Fibroblast of skin of scalp (primary cell): ENCODE measurements at places on chromosomes 5 and 9.

- DNase-seq, result no peak
Observed at GRCh38 chr5:157459715-157460599, at the start of gene NIPAL4. NIPAL4 (plus strand) TSS chr5:157460213; CDS start chr5:157460321, 108 bp downstream.

- DNase-seq, result no peak
Observed at GRCh38 chr9:98890256-98890655, 53.5 kb upstream of the COL15A1 start.

DNA sequence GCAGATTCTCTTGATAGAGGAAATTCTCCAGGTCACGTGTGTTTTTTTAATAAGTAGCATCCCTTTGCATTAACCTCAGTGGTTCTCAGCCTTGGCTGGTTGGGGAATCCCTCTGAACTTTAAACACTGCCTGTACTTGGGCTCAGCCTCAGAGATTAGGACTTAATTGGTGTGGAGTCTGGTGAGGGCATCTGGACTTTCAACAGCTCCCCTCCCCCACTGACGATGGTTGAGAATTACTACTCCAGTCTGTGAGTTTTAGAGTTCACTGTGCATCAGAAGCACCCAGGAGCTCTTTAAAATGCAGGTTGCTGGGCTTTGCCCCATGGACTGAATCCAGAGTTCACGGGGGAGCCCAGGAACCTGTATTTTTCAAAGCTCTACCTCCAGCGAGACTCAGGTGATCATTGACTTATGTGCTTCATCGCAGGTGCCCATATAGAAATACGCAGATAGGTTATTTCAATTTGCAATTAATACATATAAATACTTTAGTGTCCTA is 71.4 kb downstream of the DAPK1 start:
- DNase-seq, result no peak

DNA sequence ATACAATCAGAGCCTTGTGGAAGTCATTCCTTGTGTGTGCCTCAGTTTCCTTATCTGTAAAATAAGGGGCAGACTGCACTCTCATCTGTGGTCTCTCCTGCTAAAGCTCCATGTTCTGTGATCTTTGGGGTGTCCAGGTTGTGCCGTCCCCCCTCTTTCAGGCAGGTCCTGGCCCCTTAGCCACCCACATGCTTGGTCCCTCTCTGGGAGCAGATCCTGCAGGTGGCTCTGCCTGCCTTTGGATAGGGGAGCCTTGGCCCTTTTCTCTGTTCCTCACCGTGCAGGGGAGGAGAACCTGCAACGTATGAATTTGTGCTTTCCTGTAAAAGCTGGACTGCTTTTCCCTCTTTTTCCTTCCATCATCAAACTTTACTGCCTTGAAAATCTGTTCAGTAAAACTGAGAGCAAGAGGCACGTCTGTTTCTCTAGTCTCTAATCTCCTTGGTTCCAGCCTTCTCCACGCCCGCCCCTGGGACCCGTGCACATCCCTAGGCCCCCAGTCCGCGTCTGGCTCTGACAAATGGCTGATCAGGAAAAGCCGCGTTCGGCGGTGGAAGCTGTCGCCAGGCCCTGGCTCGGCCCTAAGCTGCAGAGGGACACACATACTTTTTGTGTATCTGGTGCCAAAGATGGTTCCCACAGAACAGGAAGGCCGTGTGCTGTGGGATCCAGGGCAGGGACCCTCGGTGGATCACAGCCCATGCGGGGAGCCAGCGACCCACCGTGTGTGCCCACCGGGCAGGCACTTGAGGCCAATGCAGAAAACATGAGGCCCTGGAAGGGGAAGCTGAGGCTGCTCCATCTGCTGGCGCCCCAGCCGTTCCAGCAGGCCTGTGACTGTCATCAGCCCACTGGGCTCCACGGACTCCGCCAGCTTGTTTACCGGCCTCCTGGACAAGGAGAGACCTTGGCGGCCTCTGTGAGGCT is 43.4 kb upstream of the COL5A1 start:
- no peak for DNase-seq

DNA sequence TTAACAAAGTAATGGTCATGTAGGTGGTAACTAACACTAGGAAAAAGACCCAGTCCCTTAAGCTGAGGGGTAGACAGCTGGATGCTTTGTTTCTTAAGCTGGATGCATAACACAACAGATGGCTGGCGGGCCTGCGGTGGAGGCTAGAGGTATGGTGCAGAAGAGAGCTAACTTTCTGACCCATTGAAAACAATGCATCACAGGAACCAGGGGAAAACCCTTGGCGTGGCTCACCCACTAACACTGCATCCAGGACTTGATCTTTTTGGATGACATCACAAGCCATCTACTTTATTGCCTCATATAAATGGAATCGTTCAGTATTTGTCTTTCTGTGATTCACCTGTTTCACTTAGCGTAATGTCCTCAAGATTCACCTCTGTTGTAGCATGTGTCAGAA is 138.7 kb downstream of the AUH start:
- DNase-seq, result no peak

DNA sequence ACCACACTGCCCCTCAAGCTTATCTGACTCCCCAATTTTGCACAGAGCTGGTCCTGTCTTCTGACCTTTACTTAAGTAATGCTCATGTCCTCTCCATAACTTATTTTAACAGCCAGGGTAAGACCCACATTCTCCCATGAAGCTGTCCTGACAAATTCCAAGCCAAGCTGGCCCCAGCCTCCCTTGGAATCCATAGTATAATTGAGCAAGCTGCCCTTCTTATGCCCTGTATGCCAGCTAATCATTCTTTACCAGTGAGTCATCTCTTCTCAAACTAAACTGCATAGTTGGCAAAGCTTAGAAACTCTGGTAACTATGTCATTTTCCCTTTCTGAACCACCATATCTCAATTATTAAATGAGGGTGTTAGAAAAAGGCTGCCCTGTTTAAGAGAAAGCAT is 92.4 kb downstream of the NFIB start:
- DNase-seq, result peak; percentile 82

DNA sequence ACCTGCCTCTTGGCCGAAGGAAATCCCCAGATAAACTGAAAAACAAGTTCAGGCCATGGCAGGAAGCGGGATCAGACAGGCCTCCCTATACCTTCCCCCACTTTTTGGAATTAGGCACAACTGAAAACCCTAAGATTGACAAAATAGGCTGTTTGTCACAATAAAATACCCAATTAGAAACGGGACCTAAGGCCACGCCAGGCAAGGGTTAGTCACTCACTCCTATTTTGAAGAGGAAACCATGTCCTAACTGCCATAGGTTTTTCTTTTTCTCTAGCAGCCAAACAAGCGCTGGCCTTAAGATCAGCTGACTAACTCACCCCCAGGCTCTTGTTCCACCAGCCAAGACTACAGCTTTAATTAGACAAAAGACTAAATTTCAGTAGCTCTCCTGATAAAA is 11.9 kb downstream of the FBP2 start:
- no peak for DNase-seq

DNA sequence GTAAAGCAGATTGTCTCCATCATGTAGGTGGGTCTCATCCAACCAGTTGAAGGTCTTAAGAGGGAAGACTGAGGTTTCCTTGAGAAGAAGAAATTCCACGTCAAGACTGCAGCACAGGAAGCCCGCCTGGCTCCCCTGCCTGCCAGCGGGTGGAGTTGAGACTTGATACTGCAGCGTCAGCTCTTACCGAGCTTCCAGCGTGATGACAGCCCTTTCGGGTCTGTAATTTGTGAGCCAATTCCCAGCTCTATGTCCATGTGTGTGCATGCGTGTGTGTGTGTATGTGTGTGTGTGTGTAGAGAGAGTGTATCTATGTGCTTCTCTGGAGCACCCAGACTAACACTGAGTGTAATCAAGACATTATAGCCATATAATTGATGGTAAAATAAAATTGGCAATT is 379.7 kb upstream of the IRX2 start:
- no peak for DNase-seq

- DNase-seq, result no peak
Observed at GRCh38 chr9:69120380-69121154, 53.5 kb upstream of the TJP2 start.

DNA sequence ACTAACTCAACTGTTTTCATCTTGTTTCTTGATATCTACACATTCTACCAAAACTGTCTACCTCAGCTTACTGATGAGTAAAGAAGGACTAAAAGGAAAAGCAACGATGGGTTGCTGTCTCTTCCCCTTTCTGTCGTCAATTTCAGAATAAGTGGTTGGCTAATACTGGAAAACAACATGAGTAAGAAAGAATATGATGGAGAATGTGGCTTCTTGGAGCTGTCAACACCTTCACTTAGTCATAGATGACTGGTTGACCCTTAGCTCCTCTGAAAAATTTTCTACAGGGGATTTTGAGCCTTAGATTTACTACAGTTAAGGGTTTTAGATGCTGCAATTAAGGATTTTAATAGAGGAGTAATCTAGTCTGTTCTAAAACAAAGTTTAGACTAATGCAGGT is 797.9 kb downstream of the TLE4 start:
- peak; percentile 53 for DNase-seq

- no peak for DNase-seq
Observed at GRCh38 chr9:129383019-129383560, 205.0 kb upstream of the IER5L start.

DNA sequence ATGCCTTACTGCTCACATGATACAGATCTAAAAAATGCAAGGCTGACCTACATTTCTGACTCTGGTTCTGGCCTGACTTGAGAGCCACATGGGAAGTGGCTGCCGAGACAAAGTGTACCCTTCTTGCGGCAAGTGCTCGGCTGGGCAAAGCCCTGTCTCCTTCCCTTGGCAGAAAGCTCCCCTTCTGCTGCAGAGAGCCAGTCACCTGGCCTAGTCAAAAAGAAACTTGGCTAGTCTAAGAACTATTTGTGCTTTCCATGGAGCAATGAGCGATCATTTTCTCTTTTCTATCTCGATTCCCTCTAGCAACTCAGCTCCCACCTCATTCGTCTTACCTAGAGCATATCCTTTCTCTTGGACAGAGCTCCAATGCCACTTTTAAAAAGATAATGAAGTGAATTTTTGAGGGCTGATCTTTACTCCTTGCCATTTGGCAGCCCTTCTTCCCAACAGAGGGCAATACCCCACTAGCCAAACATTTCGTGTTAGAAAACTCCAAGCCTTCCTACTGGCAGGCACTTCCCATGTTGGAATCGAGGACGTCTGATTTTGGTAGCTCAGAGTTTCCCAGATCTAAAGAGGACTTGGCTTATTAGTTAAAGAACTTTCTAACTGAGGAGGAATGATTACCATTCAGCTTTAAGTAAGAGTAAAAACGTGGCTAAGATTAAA is 108.1 kb upstream of the PRRC1 start:
- no peak for DNase-seq

- DNase-seq, result no peak
Observed at GRCh38 chr5:8871446-8871845, 674.4 kb downstream of the SEMA5A start.

- DNase-seq, result no peak
Observed at GRCh38 chr5:149132474-149132873, 8.8 kb upstream of the ABLIM3 start.

DNA sequence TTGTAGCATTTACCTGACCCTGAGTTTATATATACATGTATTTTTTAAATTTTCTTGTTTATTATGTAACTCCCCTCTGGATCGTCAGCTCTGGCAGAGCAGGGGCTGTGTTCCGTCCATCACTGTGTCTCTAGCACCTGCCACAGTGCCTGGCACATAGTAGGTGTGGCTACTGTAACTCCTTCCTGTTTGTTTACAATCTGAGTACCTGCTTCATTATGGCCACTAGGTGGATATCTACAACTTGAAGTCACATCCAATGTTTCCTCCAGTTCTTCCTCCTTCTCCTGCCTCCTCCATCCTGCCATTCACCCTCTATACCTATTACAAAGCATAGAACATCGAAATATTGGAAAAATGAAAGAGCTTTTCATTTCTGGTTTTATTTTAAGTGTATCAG is 14.2 kb upstream of the PPP1R2B start:
- no peak for DNase-seq

DNA sequence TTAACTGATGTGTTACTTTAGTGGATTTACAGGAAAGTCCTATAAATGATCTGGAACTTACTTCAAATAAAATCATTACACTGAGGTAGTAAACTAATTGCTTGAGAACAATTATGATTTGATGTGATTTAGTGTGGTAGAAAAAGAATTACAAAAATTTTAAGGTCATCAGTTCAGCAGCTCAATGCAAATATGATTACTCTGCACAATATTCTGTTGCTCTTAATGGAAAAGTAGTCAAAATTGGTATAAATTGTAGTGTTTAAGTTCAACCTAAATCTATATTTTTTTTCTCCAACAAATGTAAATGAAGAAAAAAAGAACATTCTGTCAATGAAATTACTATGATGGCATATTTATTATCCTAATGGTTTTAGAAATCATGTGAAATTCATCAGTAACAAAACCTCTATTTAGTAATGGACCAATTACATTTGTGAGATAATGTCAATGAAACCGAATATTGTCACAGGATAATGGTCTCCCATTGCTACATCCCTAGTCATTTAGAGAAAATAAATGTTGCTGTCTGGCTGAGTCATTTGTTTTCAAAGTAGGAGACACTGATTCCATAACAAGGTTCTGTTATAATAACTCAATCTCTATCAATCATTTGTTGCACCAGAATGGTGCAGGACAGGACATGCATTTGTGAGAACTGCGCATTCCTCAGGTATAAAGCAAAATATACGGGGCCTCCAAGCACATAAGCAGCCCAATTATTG is 177.1 kb downstream of the NFIB start:
- no peak for DNase-seq

- no peak for DNase-seq
Observed at GRCh38 chr9:124332361-124333202, 74.8 kb downstream of the NEK6 start.

DNA sequence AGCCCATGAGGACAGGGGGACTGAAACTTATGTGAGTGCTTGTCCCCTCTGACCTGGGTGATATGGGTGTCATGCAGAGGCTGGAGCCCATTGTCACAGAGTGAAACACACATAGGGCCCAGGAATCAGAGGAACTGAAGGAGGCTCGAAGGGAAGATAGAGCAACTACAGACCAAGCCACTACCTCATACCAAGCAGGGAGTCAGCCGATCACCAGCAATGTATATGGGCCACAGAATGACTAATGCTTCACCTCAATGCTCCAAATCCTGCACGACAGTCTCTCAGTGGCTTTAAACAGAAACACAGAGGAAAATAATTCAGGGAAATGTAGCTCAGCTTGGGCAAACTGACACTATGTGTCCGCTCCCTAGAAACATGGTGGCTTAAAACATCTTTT is 8.9 kb upstream of the FBXW11 start:
- DNase-seq, result no peak

DNA sequence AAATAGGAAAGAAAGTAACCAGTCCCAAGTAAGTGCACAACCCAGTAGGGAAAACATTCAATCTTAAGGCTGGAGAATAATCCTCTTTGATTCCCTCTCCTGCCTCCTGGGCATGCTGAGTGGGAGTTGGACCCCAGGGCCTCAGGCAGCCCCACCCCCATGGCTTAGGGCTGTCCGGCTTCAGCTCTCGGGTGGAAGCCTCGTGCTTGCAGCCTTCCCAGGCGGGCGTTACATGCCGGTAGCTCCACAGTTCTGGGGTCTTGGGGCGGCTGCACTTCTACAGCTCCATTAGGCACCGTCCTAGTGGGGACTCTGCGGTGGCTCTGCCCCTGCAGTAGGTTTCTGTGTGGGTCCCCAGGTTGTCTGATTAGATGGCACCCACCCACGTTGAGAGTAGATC is 10.1 kb downstream of the GLIPR2 start:
- DNase-seq, result no peak

- peak; percentile 36 for DNase-seq
Observed at GRCh38 chr9:79912318-79913070, 340.7 kb downstream of the TLE4 start.

GRCh38 chr9:98570663-98571440 is 137.9 kb downstream of the GABBR2 start:
- DNase-seq, result no peak

GRCh38 chr5:68455216-68455615 is 239.7 kb downstream of the PIK3R1 start:
- no peak for DNase-seq
